AG08395 (cell line): ENCODE measurements at places on chromosomes 13 and 19.

DNA sequence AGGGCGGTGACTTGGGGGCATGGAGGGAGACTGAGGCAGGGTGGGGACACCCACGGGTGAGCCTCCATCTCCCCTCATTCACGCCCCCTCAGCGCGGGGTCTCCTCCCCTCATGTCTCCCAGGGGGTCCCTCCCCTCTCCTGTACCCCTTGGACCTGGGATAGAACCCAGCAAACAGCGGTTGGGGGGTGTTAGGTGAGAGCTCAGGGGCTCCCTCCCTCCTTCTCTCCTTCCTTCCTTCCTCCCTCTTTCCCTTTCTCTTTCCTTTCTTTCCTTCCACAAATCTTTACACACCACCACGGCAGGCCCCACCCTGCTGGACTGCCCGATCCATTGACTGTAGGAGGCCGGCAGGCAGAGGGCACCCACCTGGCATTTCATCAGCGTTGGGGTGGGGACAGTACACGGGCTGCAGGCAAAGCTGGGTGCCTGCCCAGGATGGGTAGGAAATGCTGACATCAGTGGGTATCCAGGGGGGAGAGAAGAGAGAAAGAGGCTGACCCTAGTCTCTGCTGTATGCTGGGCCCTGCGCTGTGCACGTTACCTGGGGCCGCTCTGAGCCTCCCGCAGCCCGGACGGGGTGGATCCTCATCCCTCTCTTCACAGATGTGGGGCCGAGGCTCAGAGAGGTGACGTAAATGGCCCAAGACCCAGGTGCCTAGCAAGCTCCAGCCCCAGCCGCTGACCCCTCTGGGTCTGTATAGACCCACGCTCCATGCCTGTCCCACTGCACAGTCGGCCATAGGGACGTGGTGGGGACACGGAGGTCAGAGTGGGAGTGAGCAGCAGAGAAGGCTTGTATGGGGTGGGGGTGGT is 3.5 kb downstream of the SSC5D start:
- DNase-seq = no peak

DNA sequence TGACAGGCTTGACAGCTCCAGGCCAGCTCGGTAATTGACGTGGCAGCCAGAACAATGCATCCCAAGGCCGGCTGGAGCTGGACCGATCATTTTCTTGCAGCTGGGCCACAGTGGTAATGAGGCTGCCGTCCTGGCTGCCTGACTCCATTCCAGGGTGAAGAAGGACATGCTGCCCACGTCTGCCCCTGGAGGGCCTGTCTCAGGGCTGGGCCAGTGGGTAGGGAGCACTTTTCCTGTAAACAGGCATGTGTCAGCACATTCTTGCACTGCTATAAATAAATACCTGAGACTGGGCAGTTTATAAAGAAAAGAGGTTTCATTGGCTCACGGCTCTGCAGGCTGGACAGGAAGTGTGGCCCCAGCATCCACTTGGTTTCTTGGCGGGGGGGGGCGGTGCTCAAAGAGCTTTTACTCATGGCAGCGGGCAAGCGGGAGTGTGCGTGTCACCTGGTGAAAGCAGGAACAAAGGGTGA is 38.1 kb upstream of the KCTD15 start:
- DNase-seq = no peak

DNA sequence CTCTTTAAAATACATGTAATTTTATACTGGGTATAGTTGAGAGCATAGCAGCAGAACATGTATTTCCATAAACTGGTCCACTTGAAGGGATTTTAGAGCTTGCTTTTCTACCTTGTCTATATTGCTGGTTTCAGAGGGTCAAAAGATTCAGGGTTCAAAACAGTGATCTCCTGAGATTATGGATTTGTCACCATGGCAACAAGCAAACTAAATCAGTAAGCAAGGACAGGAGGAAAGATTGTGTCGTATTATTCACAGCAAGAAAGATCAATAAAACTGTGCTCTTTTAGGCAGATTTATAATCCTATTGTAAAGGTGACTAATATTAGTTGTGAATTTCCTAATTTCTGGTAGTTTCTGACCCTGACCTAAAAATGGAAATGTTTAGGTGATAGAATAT is 496.4 kb downstream of the LMO7 start:
- DNase-seq = no peak

DNA sequence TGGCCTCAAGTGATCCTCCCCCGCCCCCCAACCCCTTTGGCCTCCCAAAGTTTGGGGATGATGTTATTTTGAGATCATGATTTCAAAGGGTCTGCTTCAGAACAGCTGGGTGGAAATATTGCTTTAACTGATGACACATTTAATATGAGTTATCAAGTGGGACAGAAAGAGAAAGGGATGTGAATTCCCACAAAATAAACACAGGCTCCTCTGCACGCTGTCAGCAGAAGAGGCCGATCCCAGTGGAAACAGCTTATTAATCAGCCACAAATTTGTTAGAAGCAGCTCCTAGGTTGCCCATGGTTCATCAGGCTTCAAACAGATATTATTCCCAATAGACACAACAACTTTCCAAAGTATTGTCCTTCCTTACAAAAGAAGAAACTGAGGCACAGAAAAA is 4.7 kb downstream of the DCLK1 start:
- DNase-seq = no peak

GRCh38 chr13:103288114-103288513 is 221.9 kb upstream of the SLC10A2 start:
- DNase-seq = no peak

DNA sequence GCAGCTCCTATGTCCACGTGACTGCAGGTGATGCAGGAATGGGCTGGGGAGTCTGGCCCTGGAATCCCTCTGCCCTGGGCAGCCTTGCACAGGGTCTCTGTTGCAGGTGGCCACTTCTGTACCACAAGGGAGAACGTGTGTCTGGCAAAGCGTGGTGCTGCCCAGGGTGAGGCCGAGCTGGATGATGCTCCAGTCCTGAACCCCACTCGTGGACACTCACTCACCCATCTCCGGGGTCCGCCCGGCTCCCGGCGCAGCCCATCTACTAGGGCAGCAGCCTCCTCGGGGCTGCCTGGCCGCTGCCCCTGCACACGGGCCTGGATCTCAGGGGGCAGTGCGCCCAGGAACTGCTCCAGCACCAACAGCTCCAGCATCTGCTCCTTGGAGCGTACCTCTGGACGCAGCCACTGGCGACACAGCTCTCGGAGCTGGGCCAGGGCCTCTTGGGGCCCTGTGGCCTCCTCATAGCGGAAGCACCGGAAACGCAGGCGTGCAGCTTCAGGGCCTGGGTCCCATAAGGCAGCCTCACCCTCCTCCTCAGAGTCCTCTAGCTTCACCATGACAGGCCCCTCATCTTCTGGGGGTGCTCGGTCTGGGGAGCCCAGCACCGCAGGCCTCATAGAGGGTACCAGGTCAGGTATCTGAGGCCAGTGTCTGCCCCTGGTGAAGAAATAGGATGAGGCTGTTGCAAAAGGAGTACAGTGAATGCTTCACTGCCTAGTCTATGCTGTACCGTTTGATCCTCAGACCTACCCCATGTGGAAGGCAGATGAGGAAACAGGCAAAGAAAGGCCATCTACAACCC is 2.2 kb downstream of the MZF1 start:
- DNase-seq = no peak

GRCh38 chr13:44790289-44790688 is 199.0 kb downstream of the NUFIP1 start:
- no peak for DNase-seq
